CD14-positive monocyte (primary cell): ENCODE measurements at places on chromosomes 4 and X.

DNA sequence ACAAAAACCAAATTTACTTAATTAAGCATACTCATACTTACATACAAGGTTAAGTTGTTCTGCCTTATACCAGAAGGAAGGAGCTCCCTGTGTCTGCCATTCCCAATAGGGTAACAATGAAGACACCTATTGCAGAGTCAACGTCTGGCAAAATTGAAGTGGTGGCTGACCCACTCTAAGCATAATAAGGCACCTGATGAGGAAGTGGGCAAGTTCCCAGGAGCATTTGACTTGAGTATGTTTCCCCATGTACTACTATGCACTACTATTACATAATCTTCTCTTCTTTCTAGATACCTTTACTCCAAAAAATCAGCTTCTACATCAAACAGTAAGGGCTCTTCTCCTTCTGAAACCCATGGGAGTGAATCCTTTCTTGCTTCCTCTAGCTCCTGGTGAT lies 591.5 kb downstream of the PPARGC1A start:
- no peak for DNase-seq

GRCh38 chrX:16711893-16712547 lies 449 bp downstream of the CTPS2 start:
- no peak for DNase-seq

- no peak for DNase-seq
Measured at GRCh38 chr4:97910005-97910404, 233.3 kb downstream of the STPG2 start.

GRCh38 chr4:89299153-89299791 lies 8.3 kb downstream of the GPRIN3 start:
- no peak for DNase-seq

DNA sequence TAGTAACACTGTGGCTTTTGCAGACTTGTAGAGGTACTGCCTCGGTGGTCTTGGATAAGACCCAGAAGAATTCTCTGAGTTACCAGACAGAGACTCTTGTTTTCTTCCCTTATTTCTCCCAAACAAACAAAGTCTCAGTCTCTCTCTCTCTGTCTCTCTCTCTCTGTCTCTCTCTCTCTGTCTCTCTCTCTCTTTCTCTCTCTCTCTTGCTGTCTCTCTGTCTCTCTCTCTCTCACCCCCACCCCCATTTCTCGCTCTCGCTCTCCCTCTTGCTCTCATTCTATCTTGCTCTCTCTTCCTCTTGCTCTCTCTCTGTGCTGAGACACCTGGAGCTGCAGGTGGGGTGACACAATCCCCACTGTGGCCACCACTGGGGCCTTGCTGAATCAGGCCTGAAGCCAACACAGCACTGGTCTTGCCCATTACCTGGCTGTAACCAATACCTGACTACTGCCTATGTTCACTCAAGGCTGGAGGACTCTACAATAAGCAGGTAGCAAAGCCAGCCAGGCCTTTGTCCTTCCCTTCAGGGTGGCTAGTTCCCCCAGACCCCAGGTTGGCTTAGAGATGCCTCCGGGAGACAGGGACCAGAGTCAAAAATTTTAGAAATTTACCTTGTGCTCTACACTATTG lies 12.3 kb downstream of the LOC101059915 start:
- DNase-seq = no peak

GRCh38 chr4:16126714-16127113 lies 42.9 kb upstream of the PROM1 start:
- DNase-seq = no peak

DNA sequence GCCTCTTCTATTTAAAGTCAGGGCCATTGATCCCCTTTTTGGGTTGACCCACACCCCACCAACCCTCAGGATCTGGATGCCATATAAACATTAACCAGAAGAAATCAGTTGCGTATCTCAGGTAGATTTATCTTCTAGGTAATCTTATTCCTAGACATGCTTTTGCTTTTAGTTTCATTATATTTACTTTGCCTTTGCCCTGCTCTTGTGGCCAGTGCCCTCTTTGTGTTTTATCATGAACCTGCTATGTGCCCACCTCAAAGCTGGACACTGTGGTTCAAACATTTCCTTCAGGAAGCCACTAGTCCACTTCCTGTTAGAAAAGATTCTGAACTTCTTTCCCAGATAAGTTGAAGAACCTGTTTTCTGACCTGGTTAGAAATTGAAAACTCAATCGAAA lies 117.4 kb upstream of the EDNRA start:
- DNase-seq = no peak

DNA sequence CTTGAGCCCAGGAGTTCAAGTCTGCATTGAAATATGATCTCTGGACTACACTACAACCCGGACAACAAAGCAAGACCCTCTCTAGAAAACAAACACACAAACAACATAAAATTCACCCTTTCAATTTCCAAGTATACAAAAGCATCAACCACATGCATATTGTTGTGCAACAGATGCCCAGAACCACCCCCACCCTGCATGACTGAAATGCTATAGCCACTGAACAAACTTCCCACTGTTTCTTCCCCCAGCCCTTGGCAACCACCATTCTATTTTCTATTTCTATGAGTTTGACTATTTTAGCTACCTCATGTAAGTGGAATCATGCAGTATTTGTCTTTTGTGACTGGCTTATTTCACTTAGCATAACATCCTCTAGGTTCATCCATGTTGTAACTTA lies 14.2 kb upstream of the C4orf51 start:
- DNase-seq = no peak

GRCh38 chr4:184191267-184191666 lies 26.4 kb downstream of the ENPP6 start:
- no peak for DNase-seq

GRCh38 chr4:140955641-140956040 lies 177.6 kb downstream of the RNF150 start:
- DNase-seq = no peak

GRCh38 chrX:117910216-117910615 lies 206.4 kb downstream of the KLHL13 start:
- no peak for DNase-seq

GRCh38 chr4:187501731-187502130 lies 493.8 kb upstream of the ZFP42 start:
- no peak for DNase-seq

- DNase-seq = peak; percentile 92
Measured at GRCh38 chr4:112296949-112297880, at the start of gene ALPK1. Gene ALPK1, plus strand, starts transcription at chr4:112297369.

- DNase-seq = no peak
Measured at GRCh38 chr4:185933078-185933581, 121.1 kb upstream of the SORBS2 start.

- DNase-seq = no peak
Measured at GRCh38 chr4:81343046-81343445, 128.0 kb upstream of the PRKG2 start.

GRCh38 chrX:362351-362750 lies 24.4 kb downstream of the PPP2R3B start:
- no peak for DNase-seq

DNA sequence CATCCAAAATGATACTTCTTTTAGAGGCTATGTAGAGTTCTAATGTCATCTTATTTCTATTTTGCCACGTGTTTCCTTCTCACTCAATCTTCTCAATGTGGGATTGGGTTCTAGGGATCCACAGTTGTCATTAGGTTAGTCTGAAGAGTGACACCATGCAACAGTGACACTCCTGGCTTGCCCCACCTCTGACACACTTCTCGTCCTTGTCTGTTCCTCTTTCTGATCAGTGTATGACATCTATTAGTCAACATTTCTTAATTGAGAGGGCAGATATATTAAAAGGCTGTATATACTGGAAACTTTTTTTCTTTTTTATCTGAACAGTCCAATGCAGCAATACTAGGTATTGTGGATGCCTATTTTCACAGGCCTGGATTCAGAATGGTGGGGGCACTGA lies 67.6 kb upstream of the GYPA start:
- no peak for DNase-seq

DNA sequence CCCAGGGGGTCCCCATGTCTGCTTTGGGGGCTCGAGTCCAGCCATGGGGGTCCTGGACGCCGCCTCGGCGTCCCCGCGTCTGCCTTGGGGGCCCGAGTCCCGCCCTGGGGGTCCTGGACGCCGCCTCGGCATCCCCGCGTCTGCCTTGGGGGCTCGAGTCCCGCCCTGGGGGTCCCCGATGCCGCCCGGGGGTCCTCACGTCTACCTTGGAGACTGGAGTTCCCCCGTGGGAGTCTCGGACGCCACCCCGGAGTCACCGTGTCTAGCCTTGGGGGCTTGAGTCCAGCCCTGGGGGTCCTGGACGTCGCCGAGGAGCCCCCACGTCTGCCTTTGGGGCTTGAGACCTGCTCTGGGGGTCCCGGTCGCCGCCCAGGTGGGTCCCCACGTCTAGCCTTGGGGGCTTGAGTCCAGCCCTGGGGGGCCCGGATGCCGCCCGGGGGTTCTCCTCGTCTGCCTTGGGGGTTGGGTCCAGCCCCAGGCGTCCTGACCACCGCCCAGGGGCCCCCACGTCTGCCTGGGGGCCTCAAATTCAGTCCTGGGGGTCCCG lies 1.1 kb upstream of the GTPBP6 start:
- no peak for DNase-seq

DNA sequence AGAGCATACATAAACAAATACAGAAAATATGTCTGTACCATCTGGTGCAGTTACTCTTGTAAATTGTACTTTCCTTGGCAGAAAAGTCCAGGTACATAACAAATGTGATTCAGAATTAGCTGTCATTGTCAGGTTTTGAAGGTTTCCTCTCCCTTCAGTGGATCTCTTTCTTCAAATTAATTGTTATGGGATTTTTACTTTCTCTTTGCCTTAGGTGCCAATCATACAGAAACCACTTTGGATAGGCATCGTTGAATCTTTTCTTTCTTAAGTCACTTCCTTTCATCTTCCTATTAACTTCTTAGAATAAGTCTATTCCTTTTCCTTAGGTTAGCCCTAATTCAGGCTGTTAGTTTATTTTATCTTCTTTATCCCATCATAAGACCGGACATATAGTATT lies 1992.1 kb upstream of the IGFBP7 start:
- no peak for DNase-seq

DNA sequence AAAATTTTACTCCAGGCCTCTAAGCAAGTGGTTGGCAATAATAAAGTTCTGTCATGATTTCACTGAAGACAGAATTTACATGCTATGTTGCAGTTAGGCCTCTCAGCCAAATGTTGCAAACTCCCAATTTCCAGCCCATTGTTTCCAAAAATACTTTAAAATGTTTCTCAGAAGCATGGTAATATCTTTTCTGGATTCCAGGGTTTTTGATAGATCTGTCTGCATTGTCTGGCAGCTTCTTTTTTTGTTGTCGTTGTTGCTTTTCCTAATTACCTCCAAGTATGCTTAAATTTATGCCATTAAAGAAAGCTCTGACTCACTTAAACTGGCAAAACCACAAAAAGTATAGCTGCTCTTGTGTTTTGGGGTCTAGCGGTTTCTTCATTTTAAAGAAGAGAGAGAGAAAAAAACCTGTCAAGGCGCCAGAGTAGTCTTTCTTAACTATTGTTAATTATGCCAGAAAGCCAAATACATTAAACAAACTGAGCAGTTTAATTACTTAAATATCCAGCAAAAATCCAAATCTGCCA lies 97.0 kb downstream of the AGTR2 start:
- no peak for DNase-seq

GRCh38 chrX:38247051-38247450 lies 26.4 kb upstream of the SRPX start:
- DNase-seq = no peak

GRCh38 chrX:2539586-2539985 lies 38.8 kb upstream of the DHRSX start:
- DNase-seq = no peak

- DNase-seq = peak; percentile 58
Measured at GRCh38 chr4:169682372-169683047, 62.1 kb downstream of the CLCN3 start.

GRCh38 chr4:186318481-186318880 lies 52.5 kb downstream of the F11 start:
- DNase-seq = no peak

GRCh38 chr4:18816228-18816895 lies 794.8 kb upstream of the LCORL start:
- DNase-seq = no peak

GRCh38 chrX:79140731-79141130 lies 3.8 kb upstream of the GPR174 start:
- peak; percentile 18 for DNase-seq

DNA sequence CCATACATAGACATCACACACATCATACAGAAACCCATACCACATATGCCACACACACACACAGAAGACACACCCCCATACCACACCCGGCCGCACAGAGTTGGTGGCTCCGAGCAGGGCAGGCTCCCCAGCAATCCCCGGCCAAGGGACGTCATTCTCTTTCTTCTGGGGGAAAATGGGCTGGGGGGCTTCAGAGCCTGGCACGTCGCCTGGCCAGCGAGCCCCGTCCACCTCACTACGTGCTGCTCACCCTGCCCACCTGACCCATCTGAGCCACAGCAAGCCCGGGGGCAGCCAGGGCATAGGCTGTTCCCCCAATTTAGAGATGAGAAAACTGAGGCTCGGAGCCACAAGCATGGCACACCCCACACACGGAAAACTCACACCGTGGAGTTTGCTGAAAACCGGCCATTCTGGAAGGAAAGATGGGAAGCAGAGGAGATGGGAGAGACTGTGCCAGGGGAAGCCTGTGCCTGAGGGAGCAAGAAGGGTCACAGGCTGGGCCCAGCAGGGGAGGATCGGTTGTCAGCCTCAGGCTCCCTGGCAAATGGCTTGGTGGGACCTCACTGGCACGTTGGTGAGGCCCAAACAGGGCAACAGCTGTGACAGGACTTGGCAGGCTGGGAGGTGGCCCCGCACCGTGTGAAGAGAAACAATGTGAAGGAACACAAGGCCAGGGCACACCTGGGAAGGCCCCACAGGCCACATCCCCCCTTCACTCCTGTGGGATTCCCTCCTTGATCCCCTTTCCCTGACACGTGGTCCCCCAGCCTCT lies 73.2 kb downstream of the JAKMIP1 start:
- DNase-seq = no peak

GRCh38 chr4:152591396-152591795 lies 55.5 kb upstream of the FBXW7 start:
- no peak for DNase-seq

- no peak for DNase-seq
Measured at GRCh38 chr4:184439856-184440594, 34.3 kb downstream of the IRF2 start.

DNA sequence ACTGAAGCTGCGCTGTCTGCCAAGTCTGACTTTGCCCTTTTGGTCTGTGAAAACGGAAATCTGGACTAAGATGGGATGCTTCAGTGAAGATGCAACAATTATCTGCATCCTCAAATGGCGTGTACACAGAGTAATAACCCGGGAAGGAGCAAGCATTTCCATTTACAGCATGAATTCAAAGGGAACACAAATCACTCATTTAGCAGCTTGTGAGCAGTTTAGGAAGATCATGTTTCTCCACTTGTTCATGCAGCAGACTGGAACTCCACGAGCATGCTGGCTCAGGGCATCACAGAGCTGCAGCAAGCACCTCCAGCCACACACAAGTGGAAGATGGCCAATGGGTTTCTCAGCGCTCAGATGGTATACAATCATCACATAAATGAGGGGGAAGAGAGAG lies 175.5 kb downstream of the NLGN4X start:
- DNase-seq = no peak

DNA sequence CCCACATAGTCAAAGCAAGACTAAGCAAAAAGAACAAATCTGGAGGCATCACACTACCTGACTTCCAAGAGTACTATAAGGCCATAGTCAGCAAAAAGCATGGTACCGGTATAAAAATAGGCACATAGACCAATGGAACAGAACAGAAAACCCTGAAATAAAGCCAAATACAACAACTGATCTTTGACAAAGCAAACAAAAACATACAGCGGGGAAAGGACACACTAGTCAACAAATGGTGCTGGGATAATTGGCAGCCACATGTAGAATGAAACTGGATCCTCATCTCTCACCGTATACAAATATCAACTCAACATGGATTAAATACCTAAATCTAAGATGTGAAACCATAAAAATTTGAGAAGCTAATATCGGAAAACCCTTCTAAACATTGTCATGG lies 819.3 kb upstream of the FRG1 start:
- DNase-seq = no peak
